ENCODE measurements at places on chromosomes 5 and 9.

GRCh38 chr5:151222790-151223446, 974 bp downstream of the CCDC69 start:
- DNase-seq: no peak

DNA sequence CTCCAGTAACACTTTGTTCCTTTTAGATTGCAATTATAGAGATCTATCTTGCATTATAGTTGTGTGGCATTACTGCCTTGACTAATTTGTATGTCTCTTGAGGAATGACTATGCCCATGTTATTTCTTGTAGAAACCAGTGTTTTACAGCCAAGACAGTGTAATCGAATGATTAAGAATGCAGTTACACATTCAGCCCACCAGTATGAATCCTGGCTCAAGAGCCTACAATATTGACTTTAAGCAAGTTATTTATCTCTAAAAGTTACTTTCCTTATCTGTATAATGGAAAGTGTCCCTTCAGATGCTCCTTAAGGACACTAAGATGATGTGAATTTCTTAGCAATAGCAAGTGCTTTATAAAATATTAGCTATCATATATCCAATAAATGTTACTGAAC, 9.7 kb upstream of the SNX24 start:
- DNase-seq: no peak

DNA sequence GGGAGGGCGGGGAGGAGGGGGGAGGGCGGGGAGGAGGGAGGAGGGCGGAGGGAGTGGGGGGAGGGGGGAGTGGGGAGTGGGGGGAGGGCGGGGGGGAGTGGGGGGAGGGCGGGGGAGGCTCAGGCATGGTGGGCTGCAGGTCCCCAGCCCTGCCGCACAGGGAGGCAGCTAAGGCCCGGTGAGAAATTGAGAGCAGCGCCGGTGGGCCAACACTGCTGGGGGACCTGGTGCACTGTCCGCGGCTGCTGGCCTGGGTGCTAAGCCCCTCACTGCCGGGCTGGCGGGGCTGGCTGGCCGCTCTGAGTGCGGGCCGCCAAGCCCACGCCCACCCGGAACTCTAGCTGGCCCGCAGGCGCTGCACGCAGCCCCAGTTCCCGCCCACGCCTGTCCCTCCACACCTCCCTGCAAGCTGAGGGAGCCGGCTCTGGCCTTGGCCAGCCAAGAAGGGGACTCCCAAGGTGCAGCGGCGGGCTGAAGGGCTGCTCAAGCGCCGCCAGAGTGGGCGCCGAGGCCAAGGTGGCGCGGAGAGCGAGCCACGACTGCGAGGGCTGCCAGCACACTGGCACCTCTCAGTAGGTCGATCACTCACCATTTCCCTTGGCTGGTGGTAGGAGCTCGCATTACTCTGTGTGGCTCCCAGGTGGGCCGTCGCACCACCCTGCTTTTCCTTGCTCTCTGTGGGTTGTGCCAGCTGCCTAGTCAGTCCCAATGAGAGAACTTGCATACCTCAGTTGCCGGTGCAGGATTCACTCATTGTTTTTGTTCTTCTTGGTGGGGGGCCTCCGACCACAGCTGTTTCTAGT, 160.2 kb downstream of the CNTLN start:
- DNase-seq: no peak

DNA sequence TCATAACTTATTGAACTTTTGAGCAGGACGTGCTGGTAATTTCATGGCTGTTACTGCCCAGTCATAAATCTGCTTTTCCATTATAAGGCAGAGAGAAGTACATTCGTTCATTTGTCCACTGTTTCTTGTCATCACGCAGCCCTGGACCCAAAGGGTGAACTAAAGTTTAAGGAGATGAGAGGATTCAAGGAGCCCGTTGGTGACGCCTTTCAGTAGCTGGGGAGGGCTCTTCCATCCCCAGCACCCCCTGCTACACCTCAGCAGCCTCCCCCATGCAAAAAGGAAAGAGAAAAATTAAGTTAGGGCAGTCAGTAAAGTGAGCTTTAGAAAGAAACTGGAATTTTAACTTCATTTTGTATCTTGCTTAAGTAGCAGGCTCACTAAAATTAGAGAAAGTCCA, 2.9 kb downstream of the FOXE1 start:
- no peak for DNase-seq

DNA sequence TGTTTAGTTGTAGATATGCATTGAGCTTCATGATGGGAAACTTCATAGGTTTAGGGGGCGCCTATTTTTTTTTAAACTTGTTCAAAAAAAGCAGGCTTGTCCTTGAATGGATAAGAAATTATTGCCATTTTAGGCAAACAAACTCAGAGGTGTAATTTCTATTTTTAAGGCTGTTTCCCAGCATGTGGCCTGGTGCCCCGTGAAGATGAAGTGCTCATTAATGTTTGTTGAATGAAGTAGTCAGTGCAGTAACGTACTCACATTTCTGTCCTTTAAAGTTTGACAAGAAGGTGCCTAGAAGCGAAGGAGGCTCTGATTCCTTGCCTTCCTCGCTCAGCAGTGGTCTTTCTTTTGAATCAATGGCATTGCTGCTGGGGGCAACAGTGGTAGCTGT, 54.3 kb downstream of the ZNF618 start:
- DNase-seq: no peak

DNA sequence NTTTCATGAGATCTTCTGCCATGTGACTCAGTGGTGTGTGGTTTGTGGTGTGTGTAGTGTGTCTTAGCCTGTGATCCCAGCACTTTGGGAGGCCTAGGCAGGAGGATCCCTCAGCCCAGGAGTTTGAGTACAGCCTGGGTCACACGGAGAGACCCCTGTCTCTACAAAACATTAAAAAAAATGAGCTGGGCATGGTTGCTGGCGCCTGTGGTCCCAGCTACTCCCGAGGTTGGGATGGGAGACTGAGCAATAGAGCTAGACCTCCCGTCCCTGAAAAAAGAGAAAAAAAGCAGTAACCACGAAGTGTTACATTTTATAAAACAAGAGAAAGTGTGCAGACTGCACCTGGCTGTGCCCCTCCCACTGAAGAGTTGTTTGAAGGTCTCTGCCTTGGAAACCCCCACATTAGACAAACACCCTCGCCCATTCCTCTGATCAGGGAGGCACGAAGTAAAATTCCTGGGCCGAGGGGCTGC, 21.2 kb upstream of the RNU6ATAC start:
- DNase-seq: no peak

GRCh38 chr5:108255468-108255867, 126.4 kb downstream of the FBXL17 start:
- DNase-seq: no peak

- no peak for DNase-seq
Measured at GRCh38 chr9:137009217-137009616, 12.8 kb upstream of the CLIC3 start.

DNA sequence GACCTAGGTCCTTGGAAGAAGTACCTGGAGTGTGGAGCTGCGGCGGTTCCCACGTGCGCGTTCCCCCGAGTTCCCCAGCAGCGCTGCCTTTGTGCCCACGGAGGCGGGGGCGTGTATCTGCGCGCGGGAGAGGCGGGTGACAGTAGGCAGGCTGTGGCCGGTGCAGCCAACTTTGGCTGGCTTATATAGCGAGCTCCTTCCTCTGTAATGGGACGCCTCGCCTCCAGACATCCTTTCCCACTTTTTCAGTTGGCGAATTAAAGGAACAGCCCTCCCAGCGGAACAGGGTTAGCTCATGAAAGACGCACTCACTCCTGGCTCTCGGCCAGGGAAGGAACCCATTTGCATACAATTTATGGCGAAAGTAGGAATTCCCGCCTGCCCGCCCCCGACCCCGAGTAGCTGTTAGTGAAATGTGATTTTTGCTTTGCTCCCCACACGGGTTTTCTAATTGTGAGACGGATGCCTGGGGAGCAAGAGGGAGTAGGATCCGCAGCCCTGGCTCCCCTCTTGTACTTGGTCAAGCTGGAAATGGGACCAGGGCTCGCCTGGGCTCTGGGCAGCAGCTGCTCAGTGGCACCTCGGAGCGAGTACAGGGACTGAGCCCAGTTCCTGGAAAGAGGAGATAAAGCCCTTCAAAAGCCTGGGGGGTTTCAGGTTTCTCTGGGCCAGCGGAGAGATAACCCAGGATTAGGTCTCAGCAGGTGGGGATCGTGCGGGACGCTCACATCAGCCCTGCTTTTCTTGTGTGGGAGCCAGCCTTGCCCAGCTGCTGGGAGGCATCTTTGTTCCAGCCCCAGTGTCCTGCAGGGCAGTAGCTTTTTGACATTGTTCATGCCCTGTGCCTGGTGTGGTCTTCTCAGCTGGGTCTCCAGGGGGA, at the start of gene TNC:
Gene TNC, minus strand, starts transcription at position 159 of the 880 bp plus-strand sequence. CDS start 27,139 bp downstream, outside the sequence.
- DNase-seq: no peak

DNA sequence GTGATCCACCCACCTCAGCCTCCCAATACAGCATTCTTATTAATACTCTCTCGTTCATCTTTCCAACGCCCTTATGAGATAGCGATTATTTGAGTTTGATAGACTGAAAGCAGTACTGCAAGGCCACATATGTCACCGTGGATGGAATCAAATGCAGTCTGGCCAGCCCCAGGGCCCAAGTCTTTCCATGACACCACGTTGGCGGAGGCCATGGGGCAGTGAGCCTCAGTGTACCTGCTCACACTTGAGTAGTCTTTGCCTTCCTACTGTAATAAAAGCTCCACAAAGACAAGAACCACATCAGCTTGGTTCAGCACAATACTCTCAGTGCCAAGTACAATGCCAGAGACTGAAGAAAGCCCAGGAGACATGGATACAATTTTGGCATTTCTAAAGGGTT, 88.5 kb downstream of the TTLL11 start:
- DNase-seq: no peak

- DNase-seq: no peak
Measured at GRCh38 chr9:76855015-76855414, 50.9 kb downstream of the PRUNE2 start.

DNA sequence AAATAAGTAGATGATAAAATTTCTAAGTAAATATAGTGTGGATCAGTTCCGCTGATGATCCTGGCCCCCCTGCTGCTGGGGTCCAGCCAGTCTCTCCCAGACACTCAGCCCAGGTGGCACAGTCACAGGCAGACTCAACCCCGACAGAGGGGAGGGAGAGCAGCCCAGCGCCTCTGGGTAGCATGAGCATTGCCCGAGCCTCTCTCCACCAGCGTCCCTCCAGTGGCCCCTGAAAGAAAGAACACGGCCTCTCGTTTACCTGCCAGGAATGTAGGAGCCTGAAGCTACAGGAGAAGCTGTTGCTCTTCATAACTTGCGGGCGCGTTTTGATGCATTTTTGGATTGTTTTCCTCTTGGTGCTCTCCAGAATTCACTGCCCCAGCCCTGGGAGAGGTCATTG, 68.8 kb upstream of the ICE1 start:
- no peak for DNase-seq

GRCh38 chr5:41790038-41790776, 80.0 kb downstream of the OXCT1 start:
- DNase-seq: no peak

DNA sequence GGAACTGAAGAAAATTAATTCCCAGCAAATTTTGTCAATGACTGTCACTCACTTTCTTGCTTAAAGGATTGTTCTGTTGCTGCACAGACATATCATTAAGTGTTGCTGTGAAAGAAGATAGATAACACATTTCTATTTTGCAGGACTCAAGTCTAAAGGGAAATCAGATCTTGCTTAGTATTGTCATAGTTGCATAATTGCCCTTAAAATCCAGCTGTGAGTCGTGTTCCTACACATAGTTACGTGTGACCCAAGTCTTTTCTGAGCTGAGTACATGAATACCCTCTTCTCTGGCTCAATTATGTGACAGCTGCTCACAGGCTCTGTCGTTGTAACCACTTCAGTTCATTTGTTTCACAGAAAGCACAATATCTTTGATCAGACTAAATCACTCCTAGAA, 390.8 kb downstream of the DTWD2 start:
- no peak for DNase-seq

GRCh38 chr5:181217803-181218062, 5.3 kb upstream of the TRIM41 start:
- no peak for DNase-seq

GRCh38 chr5:127076315-127077129, 3.2 kb upstream of the C5orf63 start:
- no peak for DNase-seq

DNA sequence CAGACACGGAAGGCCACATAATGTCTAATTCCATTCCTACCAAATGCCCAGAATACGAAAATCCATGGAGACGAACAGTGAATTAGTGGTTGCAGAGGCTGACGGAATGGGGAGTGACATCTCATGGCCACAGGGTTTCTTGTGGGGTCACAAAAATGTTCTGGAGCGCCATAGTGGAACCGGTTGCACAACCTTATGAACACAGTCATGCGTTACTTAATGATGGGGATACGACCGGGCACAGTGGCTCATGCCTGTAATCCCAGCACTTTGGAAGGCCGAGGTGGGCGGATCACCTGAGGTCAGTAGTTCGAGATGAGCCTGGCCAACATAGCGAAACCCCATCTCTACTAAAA, 26.0 kb upstream of the TTLL11 start:
- DNase-seq: no peak

DNA sequence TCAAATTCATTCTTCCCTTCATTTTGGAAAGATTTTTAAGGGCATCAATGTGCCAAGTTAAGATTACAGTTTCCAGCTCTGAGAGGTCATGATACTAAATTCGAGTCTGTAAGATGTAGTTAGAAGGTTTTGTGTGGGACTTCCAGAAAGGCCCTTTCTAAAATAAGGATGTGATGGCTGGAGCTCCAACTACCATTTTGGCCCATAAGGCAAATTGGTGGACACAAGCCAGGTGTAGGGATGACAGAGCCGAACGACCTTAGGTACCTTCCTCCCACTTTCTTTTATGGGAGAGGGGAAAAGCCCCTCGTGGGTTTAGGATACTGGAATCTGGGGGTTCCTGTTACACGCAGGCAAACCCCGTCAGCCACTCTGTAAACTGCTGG, 54.3 kb upstream of the PTPDC1 start:
- no peak for DNase-seq

DNA sequence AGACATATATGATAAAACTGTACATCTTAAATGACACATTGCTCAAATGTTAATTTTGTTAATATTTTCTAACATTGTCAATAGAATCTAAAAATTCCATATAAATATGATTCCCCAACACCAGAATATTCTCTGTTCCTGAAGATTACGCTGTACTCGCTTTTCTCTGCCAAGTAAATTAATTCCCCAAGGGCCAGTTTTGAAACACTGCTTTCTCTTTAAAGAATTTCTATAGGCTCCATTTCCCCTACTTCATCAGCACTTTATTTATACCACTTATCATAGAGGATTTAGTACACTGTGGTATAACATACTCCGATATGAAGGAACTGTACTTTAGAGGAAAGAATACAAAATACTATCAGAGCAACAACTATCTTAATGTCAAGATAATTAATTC, 101.4 kb upstream of the ACOT12 start:
- DNase-seq: no peak

GRCh38 chr5:126030698-126031097, 392.5 kb upstream of the GRAMD2B start:
- DNase-seq: no peak

Data from activated CD4-positive, alpha-beta T cell treated with anti-CD3 and anti-CD28 coated beads, Interleukin-2, amount 50 U/mL, for 4 hours (primary cell).